ENCODE measurements at places on chromosomes 3 and 15. TPM values are rescaled to one million over a fixed set of nuclear protein-coding genes. Genes with fewer than 3 reads are reported as not detected.

Gene GALNT15
- 4.7 TPM for polyA plus RNA-seq

Gene DISP2
- 0.08 TPM for polyA plus RNA-seq

Gene SLC24A1
- 8.7 TPM for polyA plus RNA-seq

Gene GOLGA8S
- polyA plus RNA-seq: 0.02 TPM

Gene MEX3B
- 6.2 TPM for polyA plus RNA-seq

Gene BNC1
- polyA plus RNA-seq: not detected

Gene SLCO2A1
- polyA plus RNA-seq: 5.8 TPM

Gene GREM1
- 46.4 TPM for polyA plus RNA-seq

Gene SLC9C1
- polyA plus RNA-seq: not detected

Gene CCDC33
- 4.0 TPM for polyA plus RNA-seq

Gene AKAP13
- 6.7 TPM for polyA plus RNA-seq

Gene HDGFL3
- polyA plus RNA-seq: 8.0 TPM

Gene DLL4
- polyA plus RNA-seq: 0.03 TPM

Gene SLC12A1
- not detected for polyA plus RNA-seq

Gene TYRO3
- polyA plus RNA-seq: 8.7 TPM

Gene KBTBD13
- polyA plus RNA-seq: not detected

Gene GRK7
- polyA plus RNA-seq: 0.03 TPM

Gene C3orf18
- 19.7 TPM for polyA plus RNA-seq

Gene PLS1
- 3.2 TPM for polyA plus RNA-seq
